ENCODE measurements at places on chromosomes 6 and 20.

GRCh38 chr20:51043811-51044210, 20.9 kb upstream of the KCNG1 start:
- no peak for DNase-seq

DNA sequence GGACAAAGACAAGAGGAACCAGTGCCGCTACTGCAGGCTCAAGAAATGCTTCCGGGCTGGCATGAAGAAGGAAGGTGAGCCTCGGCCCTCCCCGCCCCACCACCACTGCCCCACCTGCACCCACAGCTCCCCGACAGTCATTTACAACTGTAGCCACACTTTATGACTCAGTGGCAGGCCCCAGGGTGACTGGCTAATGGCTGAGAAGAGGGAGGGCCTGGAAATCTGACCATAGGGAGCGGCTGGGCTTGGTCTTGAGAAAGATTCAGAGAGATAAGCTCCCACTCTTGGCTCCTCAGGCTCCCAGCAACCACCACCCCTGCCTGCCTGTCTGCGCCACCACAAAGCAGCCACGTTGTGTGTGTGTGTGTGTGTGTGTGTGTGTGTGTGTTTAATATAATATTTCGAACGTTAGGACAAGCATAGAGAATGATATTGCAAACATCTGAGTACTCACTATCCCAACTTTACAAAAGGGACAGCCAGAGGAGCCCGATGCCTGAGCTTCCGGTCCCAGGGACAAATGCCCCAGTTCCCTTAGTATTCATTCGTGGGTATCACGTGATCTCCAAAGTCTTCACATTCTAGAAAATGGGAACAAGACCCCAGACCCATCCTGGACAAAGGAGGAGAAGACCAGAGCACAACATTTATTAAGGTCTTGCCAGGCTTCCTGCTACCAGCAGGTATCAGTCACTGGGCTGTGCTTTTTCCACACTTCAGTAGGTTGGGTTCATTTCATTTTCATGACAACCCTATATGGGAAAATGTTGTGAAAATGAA, 52.1 kb downstream of the HNF4A start:
- DNase-seq, result no peak

DNA sequence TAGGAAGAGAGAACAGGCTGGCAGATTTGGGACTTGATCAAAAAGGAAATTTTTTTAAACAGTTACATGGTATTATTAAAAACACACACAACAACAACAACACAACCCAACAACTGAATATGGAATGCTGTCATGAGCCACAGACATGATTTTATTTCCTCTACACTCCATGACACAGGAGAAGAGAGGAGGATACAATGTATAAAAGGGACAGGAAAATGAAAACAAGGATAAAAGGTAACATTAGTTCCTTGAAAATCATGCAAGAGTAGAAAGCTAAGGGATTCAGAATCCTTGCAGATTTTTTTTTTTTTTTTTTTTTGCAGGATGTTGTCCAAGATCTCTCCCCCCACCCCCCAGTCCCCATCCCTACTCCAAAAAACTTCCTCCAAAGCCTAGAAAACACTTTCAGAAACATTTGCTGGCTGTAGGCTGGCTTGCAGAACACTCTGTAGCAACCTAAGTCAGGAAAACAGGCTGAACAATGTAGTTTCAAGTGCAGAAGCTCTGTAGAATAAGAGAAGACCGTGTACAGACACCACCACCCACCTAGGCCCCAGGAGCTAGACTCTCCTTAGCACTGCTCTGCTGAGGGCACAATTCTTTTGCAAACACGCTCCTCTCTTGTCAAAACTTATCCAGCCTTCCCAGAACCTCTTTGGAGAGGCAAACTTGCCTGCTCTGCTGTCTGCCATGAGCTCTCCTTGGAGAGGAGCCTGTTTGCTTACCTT, 845 bp downstream of the ZMYND8 start:
- DNase-seq, result no peak

- DNase-seq, result no peak
These were observed 6.0 kb downstream of the HLA-B start for GRCh38 chr6:31351033-31351380.
